ENCODE measurements at places on chromosomes 1 and 21.

GRCh38 chr1:100969327-100969726, 56.3 kb downstream of the DPH5 start:
- DNase-seq: no peak

DNA sequence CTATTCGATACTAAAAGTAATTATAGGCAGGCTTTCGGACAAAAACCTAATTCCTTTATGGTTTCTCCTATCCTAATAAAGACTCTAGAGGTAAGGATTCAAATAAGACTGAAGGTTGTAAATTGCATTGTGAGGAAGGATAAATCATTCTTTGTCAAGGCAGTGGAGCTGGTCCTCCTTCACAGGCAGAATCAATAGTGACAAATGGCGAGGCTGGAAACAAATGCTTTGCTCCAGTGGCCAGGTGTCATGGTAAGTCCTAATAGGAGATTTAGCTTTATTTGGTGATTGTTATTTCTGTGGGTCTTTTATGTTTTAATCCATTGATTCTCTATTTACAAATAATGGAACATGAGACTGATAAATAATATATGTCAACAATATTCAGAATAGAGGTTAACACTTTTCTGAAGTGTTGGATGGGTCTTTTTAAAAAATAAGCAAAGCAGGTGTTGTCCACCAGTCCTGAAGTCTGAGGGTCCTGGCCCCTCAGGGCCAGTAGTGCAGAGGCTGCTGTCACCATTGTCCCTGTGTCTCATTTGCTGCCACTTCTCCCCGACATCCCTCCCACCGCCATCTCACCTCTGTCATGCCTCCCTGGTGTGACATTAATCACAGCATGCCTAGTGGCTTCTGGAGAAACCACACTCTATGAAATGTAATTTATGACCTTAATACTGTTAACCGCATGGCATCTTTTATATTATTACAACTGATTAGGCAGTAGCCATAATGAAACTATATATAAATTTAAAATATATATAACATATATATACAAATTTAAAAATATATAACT, 120.9 kb upstream of the MAGI3 start:
- DNase-seq: peak; percentile 35

DNA sequence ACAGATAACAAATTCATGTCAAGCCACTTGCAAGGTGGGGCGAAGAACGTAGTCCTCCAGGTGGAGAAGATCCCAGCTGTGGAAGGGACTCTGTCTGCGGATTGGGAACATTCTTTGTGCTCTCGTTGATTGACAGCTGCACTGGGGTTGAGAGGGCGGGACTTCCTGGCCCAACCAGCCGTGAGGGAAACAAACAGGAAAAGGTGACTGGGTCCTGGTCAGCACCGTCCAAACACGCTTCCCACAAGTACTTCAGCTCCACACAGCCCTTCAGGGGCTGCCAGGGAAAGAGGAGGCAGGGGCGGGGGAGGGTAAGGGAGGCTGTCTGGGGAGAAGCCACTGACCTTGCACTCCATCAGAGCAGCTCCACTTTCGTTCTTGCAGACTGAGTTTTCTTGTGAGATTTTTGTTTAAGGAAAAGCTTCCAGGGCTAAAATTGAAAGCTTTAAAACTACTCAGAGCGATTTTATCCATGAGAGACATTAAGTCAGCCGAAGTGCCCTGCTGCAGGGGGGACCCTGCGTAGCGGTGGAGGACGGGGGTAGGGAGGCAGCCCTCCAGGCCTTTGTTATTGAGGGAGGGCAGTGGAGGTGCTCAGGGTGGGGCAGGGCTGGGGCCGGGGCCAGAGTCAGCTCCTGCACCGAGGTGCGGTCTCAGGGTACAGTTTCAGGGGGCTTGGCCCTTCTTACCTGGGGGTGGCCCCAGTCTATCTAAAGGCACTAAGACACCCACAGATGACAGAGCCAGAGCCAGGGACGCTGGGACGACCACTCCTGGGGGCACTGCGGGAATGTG, 21.6 kb upstream of the STUM start:
- peak; percentile 77 for DNase-seq

GRCh38 chr1:35477870-35478269, 79.3 kb downstream of the KIAA0319L start:
- no peak for DNase-seq

DNA sequence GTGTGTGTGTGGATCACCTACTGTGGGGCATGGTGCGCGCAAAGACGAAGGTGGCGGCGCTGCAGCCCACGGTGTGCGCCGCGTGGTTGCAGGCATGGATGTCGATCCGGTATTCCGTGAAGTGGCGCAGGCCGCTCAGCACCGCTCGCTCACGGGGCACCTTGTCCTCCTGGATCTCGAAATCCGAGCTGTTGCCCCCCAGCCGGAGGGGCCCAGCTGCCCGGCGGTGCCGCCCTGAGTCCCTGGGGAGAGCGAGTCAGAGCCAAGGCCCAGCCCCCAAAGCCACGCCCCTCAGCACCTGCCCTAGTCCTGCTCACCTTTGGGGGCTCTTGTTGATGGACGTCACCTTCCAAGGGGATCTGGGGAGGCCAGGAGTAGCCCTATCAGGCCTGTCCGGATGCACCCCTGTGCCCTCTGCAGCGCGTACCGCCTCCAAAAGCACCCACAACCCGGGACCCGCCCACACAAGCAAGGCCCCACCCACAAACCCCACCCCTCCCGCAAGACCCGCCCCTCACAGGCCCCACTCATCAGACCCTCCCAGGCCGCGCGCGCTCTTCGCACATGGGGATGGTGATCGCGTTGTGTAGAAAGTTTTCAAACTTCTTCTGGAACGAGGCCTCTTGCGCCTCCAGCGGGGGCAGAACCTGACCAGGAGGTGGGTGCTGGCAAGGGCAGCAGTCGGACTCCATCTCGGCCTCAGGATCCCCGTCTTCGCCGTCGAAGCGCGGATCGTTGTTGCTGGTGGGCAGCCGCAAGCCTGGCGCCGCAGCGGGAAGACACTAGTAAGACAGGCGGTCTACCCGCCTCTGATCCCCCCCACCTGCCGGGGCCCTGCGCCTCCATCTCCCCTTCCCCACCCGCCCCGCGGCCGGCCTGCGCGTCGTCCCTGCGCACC, 13.6 kb downstream of the INSRR start:
- no peak for DNase-seq

- no peak for DNase-seq
Observed at GRCh38 chr21:15061747-15062605, 2.8 kb downstream of the NRIP1 start.

DNA sequence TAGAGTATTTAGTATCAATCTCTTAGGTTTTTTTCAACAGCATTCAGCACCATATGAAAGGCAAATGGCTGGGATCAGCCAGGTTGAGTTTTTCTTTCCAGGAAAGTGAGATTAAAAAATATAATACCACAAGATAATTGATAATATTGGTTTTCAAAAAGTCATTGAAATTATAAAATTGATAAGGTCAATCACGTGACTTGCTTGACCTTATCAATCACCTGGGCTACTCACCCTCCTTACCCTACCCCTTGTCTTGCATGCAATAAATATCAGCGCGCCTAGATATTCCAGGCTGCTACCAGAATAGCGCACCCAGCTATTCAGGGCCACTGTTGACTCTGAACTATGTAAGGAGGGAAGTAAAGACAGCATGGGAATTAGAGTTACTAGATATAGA, 31.5 kb downstream of the EBNA1BP2 start:
- no peak for DNase-seq

GRCh38 chr21:26887251-26887650, 42.0 kb upstream of the ADAMTS1 start:
- no peak for DNase-seq

DNA sequence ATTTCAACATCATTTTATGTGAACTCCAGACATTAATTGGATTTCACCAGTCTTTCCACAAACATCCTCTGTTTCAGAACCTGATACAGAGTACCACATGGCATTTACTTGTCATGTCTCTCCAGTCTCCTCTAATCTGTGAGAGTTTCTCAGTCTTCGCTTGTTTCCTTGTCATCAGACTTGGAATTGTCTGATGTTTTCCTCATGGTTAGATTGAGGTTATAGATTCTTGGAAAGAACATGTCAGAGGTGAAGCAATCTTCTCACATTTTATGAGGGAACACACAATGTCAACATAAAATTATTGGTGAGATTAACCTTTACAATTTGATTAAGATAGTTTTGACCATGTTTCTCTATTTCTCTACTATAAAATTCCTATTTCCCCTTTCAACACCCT, 74.9 kb upstream of the TMPRSS15 start:
- no peak for DNase-seq

DNA sequence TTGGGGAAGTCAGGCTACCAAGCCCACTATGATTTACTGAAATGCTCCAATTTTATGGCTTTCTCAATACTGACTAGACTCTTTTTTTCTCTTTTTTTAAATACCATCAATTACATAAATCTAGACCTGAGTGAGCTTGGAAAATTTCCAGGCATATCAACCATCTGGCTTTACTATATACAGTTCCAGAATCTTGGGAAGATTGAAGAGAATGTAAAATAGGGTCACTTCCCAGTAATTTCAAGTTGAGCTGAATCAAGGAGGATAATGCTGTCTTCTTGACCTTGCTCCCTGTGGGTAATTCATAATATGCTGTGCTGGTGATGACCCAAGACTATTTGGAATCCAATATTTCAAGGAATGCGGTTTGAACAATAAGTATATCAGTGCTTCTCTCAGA, 108.1 kb downstream of the MAP3K21 start:
- DNase-seq: no peak

DNA sequence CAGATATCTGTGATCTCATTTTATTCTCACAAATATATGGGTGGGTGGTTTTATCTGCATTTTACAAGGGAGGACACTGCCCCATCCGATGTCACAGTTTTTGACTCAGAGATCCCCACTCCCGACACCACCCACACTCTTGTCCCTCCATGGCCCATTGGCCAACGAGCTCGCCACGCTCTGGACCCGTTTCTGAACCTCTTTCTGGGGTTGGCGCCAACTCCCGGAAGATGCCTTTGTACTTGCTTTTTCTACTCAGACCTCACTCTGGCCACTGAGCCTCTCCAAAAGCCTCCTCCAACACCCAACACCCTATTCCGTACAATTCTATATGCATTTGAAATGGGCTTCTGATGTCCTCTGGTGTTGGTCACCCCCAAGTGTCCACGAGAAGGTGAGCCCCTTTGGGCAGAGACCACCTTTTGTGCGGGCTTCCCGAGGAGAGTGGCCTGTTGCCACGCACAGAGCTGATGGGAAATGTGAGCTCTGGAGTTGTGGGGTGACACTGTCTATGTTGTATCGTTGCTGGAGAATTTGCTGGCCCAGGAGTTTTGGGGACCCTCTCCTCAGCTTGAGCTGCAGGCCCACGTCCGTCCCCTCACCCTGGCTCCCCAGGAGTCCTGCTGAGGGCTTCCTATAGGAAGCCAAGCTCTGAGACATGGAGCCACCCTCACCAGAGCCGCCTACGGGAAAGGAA, 366.9 kb upstream of the VAMP3 start:
- DNase-seq: no peak

DNA sequence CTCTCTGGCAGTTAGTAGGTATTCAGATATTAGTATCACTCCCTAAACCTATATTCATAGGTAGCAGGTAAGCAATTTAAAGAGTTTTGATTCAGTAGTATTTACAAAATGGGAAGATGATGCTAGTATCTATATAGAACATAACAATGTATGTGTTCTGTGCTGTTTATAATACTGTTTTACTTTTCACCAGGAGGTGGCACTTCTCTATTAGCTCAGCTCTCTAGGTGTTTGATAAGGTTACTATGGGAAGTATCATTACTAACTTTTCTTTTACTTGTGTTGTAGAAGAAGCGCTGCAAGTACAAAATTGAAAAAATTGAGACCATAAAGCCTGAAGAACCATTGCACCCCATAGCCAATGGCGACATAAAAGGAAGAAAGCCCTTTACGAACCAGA, 49.4 kb upstream of the FASLG start:
- no peak for DNase-seq
